Posterior cingulate gyrus (tissue), 11 donors: ENCODE measurements at places on chromosomes 12 and 14.

DNA sequence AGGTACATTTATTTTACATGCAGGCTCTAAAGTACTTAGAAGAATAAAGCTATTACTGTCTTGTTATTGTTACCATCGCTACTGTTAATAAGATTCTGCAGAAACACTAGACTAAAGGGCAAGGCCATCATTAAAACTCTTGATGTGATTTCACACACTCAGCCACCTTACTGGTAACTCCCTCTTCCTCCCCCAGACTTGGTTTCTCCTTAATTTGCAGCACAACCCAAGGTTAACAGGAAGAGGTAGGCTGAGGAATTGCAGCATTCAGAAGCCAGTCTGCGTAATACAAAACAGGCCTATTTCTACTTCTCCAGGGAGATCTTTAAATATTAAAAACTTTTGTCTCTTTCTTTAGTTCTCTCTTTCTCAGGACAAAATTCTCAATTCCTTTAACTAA, 210.3 kb downstream of the BTG1 start:
- no peak for DNase-seq

DNA sequence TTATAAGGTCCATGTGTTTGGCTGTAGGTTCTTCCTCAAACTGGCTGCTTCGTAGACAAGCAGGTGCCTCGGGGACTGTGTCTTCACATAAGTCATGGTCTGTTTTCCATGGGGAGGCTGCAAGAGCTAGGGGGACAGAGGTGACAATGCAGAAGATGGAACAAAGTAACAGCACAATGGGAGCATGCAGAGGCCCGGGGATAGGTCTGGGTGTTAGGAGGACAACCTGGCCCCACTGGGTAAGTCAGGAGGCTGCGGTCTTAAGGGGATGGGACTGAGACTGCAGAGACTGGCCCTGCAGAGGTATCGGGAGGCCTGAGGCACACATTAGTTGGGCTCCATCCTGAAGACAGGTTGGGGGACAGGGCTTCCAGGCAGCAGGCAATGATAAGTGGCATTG, 88.9 kb downstream of the NTF3 start:
- DNase-seq, result no peak

DNA sequence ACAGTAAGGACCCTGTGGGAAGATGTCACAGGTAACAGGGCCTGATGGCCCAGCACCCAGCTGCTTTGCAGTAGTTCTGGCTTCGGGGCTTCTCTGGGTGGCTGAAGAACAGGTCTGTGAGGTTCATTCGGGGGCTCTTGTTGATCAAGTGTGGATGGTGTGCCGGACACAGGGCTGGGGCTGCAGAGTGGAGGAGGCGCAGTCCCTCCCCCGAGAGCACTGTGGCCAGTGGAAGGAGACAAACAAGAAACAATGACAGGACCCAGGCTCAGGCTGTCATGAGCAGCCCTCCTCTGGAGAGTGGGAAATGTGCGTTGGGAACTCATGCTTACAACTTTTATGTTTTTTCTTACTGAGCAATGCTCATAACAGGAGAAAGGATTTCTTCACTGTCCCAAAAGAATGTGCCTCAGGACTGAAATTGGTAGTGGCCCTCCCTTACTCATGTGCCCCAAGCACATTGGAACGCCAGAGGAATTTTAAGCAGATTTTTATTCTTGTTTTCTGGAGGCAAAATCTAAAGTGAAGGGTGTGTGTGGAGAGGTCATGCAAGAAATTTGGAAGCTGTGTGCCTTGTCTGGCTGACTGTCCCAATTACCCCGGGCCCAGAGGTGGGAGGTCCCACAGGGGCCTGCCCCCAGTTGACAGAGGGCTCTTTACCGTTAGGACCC, 233.8 kb downstream of the CACNA1C start:
- no peak for DNase-seq

GRCh38 chr14:88323523-88324199, 592 bp upstream of the KCNK10 start:
- peak; percentile 51 for DNase-seq

DNA sequence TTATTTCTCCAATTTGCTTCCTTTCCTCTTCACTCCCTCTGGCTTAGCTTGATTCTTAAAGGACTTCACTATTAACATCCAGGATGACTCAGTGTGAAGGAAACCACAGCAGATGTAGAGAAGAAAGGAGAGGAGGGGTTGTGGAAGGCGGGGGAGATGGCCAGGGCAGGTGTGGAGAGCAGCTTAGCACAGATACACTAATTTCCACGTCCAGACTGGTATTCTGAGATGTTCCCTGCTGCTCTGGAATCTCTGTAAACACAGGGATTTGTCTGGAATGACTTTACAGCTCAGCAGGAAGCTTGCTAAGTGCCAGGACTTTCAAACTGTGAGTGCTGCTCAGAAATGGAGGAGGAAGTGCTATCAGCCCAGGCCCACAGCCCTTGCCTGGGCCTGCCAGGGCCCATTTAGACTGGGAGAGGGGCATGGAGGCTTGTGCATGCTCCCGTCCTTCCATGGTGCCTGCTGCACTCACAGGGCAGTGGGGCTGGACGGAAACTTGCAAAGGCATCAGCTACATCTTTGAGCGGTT, 202.5 kb upstream of the DDHD1 start:
- peak; percentile 26 for DNase-seq

GRCh38 chr12:91100906-91101305, 10.4 kb downstream of the LUM start:
- DNase-seq, result no peak

GRCh38 chr14:33057585-33057984, 118.9 kb downstream of the NPAS3 start:
- no peak for DNase-seq

DNA sequence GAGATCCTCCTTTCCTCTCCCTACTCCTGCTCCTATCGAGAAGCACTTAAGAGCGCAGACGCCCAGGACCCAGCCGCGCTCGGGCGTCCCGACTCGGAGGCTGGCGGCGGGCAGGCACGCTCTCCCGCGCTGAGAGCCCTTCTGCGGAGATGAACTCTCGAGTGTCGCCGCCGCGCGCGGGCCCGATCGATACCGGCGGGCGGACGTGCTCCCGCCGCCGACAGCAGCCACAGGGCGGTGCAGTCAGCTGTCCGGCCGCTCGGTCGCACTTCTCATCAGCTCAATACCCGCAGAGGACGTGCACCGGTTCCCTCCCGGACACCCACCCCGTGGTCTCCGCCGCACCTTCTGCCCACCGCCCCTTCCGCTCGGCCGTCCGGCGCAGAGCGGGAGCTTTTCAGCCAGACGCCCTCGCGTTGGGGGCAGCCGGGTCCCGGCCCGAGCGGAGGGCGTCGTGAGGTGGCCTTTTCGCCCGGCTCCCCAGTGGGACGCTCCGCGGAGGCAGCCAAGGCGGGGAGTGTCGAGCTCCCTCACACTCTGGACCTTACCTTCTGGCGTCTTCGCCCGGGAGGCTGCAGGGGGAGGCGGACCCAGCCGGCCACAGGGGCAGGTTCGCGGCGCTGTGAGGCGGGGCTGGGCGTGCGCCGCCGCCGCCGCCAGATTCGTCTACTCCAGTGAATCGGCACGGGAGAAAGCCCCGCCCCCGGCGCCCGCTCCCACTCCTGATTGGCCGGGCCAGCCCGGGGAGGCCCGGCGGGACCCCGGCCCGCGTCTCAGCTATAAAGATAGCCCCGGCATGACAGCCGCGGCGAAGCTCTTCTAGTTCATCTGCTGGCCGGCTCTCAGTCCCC, at the start of gene INSM2:
INSM2 (plus strand) TSS at position 808 of the 851 bp plus-strand sequence. CDS start 89 bp downstream, outside the sequence.
- DNase-seq, result peak; percentile 77

GRCh38 chr14:42130815-42131214, 524.1 kb downstream of the LRFN5 start:
- no peak for DNase-seq

GRCh38 chr12:20601668-20602280, 93.4 kb upstream of the SLCO1C1 start:
- DNase-seq, result no peak

- peak; percentile 73 for DNase-seq
These were observed 631 bp downstream of the RESF1 start for GRCh38 chr12:31959701-31960391.

DNA sequence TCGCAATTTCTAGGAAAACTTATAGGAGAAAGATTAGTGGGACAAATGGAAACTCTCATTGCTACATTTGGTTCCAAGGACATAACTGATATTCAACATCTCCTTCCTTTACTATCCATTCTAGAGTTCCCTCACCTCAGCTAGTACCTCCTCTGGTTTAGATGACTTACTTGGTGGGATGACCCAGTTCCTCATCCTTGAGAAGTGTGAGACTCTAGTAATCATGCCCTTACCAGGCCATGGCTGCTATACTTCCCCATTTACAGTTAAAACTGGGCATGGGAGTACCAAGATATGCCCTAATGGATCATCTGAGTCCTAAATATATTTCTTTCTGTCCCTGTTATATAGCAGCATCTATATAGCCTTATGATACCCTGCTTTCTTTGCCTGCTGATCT, 58.1 kb downstream of the IFT81 start:
- no peak for DNase-seq

DNA sequence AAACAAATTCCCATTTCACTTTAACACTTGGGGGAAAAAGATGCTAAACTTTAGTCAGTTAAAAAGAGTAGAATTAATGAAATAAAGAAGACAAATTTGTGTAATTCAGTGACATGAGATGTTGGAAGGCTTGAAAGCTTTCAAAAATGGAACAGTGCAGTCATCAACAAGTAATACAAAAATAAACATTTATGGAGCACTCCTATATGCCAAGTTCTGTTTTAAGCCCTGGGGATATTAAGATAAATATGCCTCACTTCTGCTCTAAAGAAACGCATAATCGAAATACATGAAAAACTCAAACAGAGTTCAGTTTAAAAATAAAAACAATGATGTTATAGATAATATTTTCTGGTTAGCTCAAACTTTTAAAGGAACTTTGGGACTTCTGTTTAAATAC, 93.0 kb downstream of the KCNH5 start:
- no peak for DNase-seq

GRCh38 chr12:6143303-6143675, 18.8 kb upstream of the VWF start:
- no peak for DNase-seq

DNA sequence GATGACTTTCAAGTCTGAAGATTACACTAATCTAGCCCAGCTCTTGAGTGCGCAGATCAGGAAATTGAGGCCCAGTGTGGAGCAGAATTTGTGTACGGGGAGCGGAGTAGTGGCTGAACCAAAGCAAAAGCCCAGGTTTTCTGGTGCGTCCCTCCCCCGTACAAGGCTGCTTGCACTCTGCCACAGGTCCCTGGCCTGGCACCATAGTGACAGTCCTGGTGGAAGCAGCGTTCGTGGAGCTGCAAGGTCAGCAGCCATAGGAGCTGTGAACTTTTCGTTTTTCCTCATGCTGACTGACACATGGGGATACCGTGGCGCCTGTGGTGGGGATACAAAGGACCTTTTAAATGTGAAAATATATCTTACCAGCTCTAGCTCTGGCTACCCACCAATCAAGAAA, 1.7 kb downstream of the EVL start:
- DNase-seq, result no peak
